Parietal lobe (tissue), 2 donors: ENCODE measurements at places on chromosomes 3 and 15. TPM values are rescaled to one million over a fixed set of nuclear protein-coding genes. Genes with fewer than 3 reads are reported as not detected.

PSTPIP1 gene
- total RNA-seq = not detected

NEK10 gene
- total RNA-seq = 42.9 TPM

GUCA1C gene
- not detected for total RNA-seq

GCSAM gene
- not detected for total RNA-seq

CPEB1 gene
- 4.7 TPM for total RNA-seq

TYRO3 gene
- total RNA-seq = 23.5 TPM

SOX14 gene
- total RNA-seq = not detected
